ENCODE measurements at places on chromosomes 16 and 17.
A peak's percentile ranks its signal among the peaks of the same experiment; 100 is the strongest.

- peak; percentile 14 for DNase-seq
Measured at GRCh38 chr16:82653550-82654511, 27.1 kb downstream of the CDH13 start.

GRCh38 chr16:1825864-1826690 is 548 bp downstream of the HAGH start:
- peak; percentile 60 for DNase-seq

GRCh38 chr16:77967054-77967904 is 55.1 kb upstream of the CLEC3A start:
- DNase-seq: no peak

DNA sequence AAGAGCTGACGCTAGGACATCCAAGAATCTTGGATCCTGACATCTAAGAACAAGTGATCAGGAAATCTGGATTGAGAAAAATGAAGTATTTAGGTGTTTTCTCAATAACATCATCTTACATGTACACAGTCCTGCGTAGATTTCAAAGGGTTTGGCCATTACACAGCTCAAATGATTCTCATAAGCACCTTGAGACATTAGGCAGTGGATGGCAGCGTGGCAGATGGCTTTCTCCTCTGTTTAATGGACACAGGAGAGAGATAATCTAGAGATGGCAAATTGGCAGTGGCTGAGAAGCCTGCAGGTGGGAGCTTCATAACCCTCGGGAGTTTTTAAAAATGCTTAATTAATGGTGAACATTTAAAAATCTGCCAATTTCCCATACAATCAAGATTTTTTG is 137.5 kb downstream of the ZFHX3 start:
- DNase-seq: no peak

GRCh38 chr16:51228097-51228659 is 77.1 kb upstream of the SALL1 start:
- no peak for DNase-seq

DNA sequence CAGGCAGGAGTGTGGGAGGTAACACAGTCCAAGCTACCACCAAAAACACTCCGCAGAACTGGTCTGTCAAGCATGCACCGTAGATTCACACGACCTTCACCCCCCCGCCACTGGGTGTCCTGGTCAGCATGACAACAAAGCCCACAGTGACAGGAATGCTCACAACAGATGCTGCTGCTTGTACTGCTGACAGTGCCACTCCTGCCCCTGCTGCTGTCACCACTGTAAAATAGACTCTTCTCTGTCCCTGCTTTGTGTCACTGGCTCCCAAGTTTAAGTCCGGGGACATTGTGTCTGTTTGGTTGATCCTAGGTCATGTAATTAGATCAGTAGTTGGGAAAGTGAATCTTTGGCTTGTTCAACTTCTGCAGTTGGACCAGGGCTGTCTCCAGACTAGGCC is 7.0 kb upstream of the ODF4 start:
- no peak for DNase-seq

DNA sequence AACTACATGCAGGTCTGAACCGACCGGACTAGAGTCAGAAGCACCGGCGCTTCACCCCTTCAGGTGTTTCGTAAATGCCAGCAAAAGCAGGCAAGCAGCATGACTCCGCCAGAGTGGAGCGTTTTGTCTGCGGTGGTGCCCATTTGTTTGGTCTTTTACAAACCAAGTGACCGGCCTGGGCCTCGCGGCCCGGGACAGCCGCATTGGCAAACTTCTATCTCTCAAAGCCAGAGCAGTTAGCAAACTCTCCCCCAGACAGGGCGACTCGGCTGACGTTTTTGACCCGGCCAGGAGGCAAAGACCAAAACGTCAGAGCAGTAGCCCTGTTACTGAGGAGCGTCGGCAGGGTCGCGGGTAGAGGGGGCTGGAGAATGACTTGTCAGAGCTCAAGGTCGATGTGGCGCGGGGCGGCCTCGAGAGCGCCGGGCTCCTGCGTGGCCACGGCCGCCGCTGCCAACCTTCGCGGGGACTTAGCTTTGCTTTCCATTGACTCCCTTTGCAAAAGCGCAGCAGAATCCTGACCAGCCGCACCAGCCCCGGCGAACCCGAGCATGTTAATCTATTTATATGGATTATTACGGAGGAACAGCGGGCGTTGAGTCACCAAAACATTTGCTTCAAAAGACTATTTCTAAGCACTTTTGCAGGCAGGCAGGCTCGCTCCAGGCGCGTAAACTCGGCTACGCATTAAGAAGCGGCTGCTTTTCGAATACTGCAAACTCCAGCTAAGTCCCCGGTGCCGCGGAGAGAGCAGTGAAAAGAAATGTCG is 763 bp upstream of the SOX9 start:
- no peak for DNase-seq

DNA sequence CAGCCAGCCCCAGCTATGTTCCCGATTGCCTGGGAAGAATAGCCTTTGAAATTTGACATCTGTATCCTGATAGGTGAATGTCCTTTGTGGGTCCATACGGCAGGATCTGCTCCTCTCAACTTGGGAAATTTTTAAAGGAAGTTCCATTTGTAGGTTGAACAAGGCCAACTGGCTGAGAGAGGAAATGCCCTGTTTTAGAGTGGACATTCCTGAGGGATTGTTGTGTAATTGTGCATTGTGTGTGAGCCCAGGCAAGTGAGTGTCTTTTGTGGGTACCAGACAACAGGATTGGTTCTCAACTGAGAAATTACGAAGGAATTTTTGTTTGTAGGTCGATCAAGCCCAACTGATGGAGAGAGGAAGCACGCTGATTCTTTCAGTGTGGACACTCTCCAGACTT is 2.6 kb upstream of the CPHXL2 start:
- no peak for DNase-seq

- DNase-seq: peak; percentile 26
Measured at GRCh38 chr17:80855948-80856862, 135.4 kb upstream of the CHMP6 start.

GRCh38 chr16:82626791-82627261 is at the start of gene CDH13:
Gene CDH13 (plus strand): TSS chr16:82626969.
- no peak for DNase-seq

- DNase-seq: no peak
Measured at GRCh38 chr17:57630736-57631135, 114.4 kb downstream of the CCDC182 start.

DNA sequence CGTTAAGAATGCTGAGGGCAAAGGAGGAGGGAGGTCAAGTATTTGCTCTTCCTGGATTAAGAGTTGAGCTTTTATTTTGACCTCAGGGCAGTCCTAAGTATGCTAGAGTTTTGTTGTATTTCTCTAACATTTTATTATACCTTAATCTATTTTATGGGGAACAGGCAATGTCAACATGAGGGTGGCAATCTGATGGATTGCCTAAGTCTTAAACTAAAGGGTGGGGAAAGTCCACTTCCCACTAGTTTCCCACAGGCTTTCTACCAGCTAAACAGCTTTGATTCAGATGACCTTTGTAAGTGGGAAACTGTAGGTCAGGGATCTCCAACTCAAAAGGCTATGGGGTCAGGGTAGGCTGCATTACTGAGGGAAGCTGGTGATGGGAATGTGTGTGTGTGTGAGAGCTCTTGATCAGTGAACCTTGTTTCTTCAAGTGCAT is 24.9 kb downstream of the HSD17B2 start:
- DNase-seq: no peak

DNA sequence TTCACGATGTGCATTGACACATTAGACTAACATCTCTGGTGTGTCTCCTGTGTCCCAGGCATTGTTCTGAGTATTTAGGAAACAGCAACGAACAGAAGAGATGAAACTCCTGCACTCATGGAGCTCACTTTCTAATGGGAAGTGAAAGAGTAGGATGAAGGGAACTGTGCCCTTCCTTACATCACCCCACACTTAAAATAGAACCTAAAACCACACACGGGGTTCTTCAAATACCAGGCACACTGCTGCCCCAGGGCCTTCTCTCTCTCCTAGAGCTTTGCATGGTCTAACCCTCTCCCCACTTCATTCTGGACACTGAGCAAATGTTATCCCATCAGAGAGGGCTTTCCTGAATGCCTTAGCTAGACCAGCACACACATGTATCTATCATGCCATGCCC is 33.7 kb downstream of the TRIM25 start:
- DNase-seq: no peak

DNA sequence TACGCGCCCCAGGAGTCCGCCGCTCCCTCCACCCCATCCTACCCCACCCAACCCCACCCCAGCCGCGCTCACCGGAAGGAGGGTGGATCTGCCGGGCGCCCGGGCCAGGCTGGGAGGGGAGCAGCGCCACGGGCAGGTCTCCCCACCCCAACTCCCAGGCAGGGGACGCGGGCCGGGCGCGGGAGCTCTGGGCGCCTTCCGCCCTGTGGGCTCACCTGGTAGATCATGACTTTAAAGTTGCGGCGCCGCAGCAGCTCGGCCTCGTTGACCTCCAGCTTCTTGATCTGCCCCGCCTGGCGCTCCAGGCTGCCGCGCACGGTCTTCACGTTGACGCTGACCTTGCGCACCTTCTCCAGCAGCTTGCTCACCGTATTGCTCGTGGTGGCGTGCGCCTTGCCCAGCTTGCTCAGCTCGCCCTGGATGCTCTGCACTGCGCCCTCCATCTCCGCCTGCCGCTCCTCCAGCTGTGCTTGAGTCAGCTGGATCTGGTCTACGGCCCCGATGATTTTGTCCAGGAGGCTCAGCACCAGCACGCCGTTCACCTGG is 571 bp downstream of the CAVIN1 start:
- DNase-seq: no peak

- no peak for DNase-seq
Measured at GRCh38 chr16:21336231-21336630, 58.1 kb upstream of the CRYM start.

DNA sequence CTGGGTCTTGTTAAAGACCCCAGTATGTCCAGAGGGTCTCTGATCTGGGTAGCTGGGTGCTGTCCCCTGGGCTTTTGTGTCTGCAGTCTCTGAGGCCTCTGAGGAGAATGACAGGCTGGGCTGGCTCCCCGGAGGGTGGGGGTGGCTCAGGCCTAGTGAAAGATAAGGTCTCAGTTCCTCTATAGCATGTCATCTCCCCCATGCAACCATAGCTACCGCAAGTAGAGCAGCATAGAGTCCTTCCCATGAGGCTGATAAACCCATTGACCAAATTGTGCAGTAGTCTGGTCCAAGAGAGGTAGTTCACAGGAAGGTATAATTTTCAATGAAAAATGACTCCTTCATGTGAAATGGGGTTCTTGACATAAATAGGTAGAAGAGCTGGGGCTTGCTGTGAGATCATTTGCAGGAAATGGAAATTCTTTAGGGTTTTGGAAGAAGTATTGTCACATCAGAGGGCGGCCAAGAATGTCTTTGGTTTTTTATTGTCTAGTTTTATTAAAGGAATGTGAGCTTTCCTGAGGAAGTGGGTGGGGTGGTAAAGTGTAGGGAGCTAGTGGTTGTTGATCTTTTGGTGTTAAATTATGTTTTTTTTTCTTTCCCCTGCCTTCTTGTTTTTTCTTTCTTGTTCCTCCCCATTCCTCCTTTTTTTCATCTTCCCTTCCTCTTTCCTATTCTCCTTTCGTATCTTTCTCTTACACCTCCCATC is 21.0 kb downstream of the SLC7A6OS start:
- no peak for DNase-seq

DNA sequence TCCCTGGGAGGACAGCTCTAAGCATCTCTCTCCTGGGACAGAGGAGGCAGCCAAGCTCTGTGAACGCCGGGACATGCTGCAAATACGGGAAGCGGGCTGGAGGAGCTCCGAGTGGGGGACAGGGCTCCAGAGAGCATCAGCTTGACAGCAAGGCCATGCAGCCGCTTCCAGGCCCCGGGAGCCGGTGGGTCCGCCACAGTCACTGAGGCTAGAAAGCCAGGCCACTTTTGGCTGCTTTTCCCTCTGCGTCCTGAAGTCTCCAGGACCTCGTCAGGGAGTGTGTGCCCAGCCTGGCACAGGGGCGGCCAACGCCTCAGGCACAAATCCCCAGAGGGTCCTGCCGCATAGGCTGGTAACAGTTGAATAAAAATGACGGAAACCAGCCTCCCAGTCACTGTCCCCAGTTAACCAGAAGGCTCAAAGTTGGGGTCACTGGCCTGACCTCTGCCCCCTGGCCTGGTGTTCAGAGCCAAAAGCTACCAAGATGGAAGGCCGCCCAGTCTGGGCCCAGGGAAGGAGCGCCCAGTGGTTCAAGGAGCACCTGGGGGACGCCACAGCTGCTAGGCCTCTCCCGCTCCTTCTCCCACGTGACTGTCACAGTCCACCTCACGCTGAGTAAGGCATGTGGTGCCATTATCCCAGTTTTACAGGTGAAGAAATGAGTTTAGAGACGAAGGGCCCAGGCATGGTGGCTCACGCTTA is 3.2 kb upstream of the TRIM65 start:
- no peak for DNase-seq

GRCh38 chr17:52470553-52470952 is 312.0 kb upstream of the CA10 start:
- no peak for DNase-seq

DNA sequence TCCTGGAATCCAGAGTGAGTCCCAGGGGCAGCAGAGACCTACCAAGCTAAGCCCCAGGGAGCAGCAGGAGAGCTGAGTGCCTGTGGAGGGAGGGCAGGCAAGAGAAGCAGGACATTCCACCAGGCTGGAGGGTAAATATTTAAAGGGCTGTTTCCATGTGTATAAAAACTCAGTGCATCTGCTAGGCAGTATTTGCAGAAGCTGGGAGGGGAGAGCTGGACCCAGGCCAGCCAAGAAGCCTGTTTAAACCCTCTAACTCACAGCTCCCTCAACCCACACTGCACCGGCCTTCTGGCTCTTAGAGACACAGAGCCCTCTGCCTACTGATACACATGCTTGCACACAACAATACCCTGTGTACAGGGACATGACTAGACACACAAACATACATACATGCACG is 22.5 kb upstream of the TMEM132E start:
- no peak for DNase-seq

DNA sequence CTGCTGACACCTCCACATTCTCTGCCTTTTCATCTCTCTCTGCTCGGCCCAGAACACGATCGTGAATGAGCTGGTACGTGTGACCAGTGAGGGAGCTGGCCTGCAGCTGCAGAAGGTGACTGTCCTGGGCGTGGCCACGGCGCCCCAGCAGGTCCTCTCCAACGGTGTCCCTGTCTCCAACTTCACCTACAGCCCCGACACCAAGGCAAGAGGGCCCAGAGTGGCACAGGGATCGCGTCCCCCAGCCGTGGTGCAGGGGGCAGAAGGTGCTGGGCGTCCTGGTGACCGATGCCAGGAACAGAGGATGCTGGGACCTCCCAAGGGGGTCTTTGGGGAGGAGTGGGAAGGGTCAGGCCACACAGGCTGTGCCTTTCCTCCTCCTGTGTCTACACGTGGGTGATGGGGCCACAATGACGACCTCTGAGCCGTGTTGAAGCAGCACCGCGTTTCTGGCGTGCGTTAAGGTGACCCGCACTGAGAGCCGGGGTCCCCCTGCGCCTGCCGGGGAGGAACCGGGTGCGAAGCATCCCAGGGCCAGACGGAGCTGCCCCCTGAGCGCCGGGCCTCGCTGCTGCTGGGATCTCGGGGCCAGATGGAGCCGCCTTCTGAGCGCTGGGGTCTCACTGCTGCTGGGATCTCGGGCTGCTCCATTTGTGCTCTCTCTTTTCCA is 17.4 kb downstream of the GAA start:
- DNase-seq: no peak

- DNase-seq: no peak
Measured at GRCh38 chr16:56577300-56577625, 12.1 kb upstream of the MT3 start.

GRCh38 chr17:65514082-65514481 is 47.4 kb downstream of the AXIN2 start:
- DNase-seq: no peak

GRCh38 chr16:67919622-67920221 is 11.9 kb downstream of the CTRL start:
- no peak for DNase-seq

All from T follicular helper cell (primary cell).